ENCODE measurements at places on chromosomes 16 and 17.

DNA sequence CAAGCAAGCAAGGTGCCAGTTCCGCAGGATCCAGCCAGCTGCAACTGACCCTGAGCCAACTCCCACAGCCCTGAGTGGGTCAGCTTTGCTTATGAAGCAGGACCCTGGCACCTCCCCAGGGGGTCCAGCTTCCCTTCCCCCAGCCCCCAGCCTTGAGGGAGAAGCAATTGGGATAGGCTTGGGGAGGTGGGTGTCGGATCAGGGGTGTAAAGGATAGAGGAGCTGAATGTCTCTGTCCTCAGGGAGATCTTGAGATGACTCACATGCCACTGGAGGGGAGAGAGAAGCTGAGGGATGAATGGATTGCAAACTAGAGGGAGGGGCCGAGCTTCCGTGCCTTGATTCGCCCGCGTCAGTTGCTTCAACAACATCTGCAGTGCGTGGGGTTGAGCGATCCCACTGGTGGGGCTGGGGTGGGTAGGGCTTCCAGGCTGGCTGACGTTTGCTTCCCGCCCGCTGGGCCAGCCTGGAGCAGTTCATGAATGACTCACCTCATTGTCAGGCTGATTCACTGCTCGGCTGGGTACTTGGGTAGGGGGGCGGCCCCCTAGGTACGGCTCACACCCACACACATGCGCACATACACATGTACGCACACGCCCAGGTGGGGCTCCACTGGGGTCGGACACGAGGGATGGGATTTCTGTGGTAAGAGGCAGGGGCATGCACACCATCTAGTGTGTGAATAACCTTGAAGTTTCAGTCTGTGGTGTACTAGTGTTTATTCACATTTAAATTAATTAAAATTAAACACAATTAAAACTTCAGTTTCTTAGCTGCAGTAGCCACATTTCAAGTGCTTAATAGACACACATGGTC, 3.6 kb upstream of the HROB start:
- H3K27me3 ChIP-seq: peaks cover 2% of the 10 kb centered on the region
- peaks cover 3% of the 10 kb centered on the region for H3K36me3 ChIP-seq
- H3K4me3 ChIP-seq: no peak overlapping the region
- peaks cover 19% of the 10 kb centered on the region for H3K4me1 ChIP-seq

- peaks cover 3% of the 10 kb centered on the region for H3K27me3 ChIP-seq
- H3K27ac ChIP-seq: no peak overlapping the region
- no peaks in the 10 kb centered on the region for H3K4me1 ChIP-seq
- no peaks in the 10 kb centered on the region for H3K36me3 ChIP-seq
- DNase-seq: no peak
- H3K4me3 ChIP-seq: no peak overlapping the region
Observed at GRCh38 chr16:83118365-83118764, 491.6 kb downstream of the CDH13 start.

DNA sequence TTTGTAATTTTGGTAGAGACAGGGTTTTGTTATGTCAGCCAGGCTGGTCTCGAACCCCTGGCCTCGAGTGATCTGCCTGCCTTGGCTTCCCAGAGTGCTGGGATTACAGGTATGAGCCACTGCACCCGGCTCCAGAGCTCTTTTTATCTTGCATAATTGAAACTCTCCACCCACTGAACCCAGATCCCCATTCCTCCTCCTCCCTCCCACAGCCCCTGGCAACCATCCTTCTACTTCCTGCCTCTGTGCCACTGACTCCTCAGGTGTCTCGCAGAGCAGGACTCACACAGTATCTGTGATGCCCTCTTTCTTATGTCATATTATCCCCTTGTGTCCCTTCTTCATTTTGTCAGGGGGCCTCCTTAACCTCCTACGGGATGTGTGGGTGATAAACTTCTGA, 340.7 kb downstream of the SLC39A11 start:
- H3K27me3 ChIP-seq: peaks cover 1% of the 10 kb centered on the region
- no peak for DNase-seq
- H3K36me3 ChIP-seq: no peaks in the 10 kb centered on the region
- H3K27ac ChIP-seq: no peak overlapping the region
- H3K4me3 ChIP-seq: no peak overlapping the region
- peaks cover 6% of the 10 kb centered on the region for H3K4me1 ChIP-seq

DNA sequence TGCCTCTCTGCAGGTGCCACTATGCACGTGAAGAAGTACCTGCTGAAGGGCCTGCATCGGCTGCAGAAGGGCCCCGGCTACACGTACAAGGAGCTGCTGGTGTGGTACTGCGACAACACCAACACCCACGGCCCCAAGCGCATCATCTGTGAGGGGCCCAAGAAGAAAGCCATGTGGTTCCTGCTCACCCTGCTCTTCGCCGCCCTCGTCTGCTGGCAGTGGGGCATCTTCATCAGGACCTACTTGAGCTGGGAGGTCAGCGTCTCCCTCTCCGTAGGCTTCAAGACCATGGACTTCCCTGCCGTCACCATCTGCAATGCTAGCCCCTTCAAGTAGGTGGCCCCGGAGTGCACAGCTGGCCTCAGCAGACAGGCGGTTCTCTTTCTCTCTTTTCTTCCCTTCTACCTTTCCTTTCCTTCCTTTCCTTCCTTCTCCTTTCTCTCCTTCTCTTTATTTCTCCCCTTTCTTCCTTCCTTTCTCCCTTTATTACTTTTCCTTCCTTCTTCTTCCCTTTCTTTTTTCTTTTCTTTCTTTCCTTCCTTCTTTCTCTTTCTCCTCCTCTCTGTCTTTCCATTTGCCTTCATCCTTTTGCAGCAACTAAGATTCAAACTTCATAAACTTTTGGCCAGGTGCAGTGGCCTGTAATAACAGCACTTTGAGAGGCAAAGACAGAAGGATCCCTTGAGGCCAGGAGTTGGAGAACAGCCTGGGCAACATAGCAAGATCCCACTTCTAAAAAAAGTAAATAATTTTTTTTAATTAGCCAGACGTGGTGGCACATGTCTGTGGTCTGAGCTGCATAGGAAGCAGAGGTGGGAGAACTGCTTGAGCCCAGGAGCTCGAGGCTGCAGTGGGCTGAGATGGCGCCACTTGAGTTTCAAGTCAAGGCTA, 46.7 kb downstream of the SCNN1B start:
- no peaks in the 10 kb centered on the region for H3K27me3 ChIP-seq
- peak; percentile 7 for DNase-seq
- no peak overlapping the region for H3K27ac ChIP-seq
- no peak overlapping the region for H3K4me3 ChIP-seq
- no peaks in the 10 kb centered on the region for H3K4me1 ChIP-seq

DNA sequence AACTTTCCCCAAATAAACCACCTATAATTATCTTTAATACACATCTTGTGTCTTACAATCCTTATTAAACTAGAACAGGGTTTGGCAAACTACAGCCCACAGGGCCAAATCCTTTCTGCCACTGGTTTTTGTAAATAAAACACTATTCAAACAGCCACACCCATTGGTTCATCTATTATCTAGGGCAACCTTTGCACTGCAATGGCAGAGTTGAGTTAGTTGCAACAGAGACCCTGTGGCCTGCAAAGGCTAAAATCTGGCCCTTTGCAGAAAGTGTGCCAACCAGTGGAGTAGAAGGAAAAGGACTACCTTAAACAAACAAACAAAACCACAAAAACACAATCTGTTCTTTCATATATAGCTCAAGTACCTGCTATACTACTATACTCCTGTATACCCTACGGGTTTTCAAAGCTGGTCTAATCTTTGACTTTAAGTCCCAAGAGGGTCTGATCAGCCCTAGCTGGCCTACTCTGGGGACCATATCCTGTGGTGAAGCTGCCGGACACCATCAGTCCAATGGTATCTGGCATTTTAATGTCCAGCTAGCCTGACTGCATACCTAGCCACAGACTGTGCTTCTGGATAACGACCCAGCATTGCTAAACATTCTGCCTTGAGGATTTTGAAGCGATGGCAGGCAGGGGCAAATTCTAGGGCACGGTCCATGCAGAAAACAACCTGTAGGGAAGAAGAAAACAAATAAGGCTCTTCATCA, 23.3 kb downstream of the CNP start:
- peaks cover 7% of the 10 kb centered on the region for H3K4me1 ChIP-seq
- H3K4me3 ChIP-seq: no peak overlapping the region
- H3K27me3 ChIP-seq: no peaks in the 10 kb centered on the region
- DNase-seq: no peak
- no peak overlapping the region for H3K27ac ChIP-seq

All from endothelial cell (in vitro differentiated cells).